ENCODE measurements at places on chromosomes 7 and 10.

- DNase-seq: no peak
These were observed 253.2 kb upstream of the FZD8 start for GRCh38 chr10:35895331-35895730.

GRCh38 chr7:72217151-72217550 is 195.0 kb downstream of the CALN1 start:
- no peak for DNase-seq

- DNase-seq: no peak
These were observed 2.9 kb upstream of the TMEM225B start for GRCh38 chr7:99594948-99595745.

DNA sequence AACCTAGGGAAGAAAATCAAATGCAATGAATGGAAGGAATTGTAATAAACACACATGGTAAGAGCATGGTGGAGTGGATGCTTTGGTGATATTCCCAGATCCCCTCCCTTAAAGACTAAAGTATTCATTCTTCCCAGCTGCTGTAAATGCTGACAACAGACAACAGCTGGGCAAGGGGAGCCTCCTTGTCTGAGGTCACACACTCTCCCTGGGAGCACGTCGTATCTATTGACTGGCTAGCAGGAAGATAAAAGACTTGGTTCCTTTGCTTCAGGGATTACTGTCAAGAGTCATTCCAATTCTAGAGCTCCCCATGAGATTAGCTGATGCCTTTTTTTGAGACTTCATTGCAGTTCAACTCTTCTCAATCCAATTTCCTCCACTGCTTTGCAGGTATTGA is 443.5 kb upstream of the ETV1 start:
- DNase-seq: no peak

DNA sequence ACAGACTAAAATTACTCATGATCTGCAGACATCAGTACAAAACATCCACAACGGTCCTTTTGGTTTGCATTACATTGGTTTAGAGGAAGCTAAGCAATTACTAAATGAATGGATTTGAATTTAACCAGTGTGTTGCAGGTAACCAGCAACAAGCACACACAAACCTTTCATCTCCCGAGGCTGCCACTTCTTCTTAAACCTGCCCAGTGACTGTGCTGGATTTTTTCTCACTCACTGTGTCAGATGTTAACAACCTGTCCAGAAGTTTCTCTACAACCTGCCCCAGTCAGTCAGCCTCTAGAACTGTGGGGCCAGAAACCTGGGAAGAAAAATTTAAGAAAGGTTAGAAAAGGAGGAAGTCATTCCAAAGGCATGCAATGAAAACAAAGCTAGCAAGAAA is 2.4 kb upstream of the MEOX2 start:
- DNase-seq: no peak

DNA sequence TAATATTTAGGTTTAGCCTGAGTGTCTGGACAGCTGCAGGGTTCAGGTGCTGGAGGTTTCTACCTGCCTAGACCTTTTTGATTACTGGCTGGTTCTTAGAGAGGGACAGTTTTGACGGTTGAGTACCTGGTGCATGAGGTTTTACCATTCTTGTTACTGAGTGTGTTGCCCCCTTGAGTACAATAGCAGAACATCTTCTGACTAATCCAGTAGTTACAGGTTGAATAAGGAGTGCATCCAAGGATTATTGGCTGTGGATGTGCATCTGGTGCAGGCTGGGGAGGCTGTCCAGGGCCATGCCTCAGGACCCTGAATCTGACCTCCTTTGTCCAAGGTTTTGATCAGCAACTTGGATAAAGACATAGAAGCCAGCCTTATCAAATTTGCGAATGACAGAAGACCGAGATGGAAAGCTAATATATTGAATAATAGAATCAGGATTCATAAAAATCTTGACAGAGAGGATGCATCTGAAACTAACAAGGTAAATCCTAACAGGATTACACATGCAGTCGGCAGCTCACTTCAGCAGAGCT is 23.1 kb downstream of the PLPP4 start:
- no peak for DNase-seq

- no peak for DNase-seq
These were observed 220.3 kb downstream of the ARL4A start for GRCh38 chr7:12907774-12908173.

GRCh38 chr7:1220000-1220726 is 12.5 kb upstream of the UNCX start:
- DNase-seq: no peak

GRCh38 chr7:45088146-45088701 is 545 bp downstream of the NACAD start:
- DNase-seq: no peak

DNA sequence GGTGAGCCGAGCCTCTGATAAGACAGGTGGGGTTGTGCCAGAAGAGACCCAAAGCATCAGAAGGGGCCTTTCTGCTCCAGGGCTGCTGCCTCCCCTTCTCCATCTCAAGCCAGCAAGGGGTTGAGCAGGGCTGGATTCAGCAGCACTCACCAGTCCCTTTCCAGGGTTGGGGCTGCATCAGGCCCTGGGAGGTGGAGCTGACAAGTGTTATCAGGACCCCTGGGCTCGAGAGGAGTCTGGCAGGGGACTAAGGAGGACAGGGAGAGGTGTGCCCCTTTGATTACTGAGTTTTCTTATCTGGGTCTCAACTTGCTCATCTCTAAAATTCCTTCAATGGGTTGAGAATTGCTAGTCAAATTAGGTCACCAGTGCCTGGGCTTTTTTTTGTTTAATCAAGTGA is 17.8 kb downstream of the ARHGAP22 start:
- no peak for DNase-seq

- DNase-seq: no peak
These were observed 17.5 kb upstream of the CPVL start for GRCh38 chr7:29163854-29164253.

GRCh38 chr7:44060091-44060947 is 5.0 kb downstream of the PGAM2 start:
- DNase-seq: no peak

DNA sequence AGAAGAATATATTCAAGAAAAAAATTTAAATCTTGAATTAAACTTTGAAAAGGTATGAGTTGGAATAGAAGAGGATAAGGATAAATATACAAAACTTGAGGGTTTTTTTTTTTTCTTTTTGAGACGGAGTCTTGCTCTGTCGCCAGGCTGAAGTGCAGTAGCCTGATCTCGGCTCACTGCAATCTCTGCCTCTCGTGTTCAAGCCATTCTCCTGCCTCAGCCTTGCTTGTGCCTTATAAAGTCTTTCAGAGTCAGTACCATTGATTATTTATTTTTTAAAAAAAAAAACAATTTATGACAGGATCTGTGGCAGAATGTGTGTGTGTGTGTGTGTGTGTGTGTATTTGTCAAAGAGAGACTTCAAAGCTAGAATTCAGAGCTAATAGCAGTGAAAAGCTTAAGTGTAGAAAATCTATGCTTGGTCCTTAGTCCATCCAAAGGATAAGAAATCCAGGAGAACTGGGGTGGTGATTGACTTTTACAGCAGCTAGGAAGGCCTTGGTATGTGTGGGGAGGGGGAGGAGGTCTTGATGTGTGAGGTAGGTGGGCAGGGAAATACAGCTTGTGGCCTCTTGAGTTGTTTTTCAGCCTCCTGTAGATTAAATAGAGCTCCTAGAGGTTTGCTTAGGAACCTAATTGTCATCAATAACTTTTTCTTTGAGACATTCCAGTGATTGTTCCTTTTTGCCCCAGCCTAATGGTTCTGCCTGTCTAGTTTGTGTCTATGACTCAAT is 2.4 kb downstream of the HECTD2 start:
- no peak for DNase-seq

DNA sequence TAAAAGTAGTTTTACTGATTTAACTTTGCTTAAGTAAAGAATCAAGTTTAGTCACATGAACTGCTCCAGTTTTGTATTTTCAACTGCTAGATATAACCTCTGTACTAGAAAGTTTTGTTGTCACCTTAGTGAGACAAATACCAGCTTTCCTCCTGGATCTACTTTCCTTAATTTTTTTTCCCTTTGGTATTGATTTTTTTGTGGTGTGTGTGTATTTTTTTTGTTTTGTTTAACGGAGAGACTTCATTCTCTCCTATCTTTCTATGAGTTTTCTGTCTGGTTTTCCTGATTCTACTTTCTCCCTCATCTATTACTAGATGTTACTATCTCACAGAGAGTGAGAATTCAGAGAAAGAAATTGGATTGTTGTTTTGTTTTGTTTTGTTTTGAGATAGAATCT is 52.0 kb downstream of the TASOR2 start:
- no peak for DNase-seq

GRCh38 chr10:69936091-69936490 is 116.6 kb upstream of the MACROH2A2 start:
- DNase-seq: no peak

GRCh38 chr10:111885046-111885445 is 298.5 kb downstream of the GPAM start:
- no peak for DNase-seq

- no peak for DNase-seq
These were observed 90.5 kb downstream of the CALN1 start for GRCh38 chr7:72321637-72322036.

GRCh38 chr7:67984326-67984725 is 987.7 kb downstream of the TYW1 start:
- DNase-seq: no peak

- no peak for DNase-seq
These were observed 884.2 kb upstream of the ZNF722 start for GRCh38 chr7:63114371-63114985.

GRCh38 chr10:98276311-98276710 is 8.3 kb upstream of the LOXL4 start:
- DNase-seq: no peak

DNA sequence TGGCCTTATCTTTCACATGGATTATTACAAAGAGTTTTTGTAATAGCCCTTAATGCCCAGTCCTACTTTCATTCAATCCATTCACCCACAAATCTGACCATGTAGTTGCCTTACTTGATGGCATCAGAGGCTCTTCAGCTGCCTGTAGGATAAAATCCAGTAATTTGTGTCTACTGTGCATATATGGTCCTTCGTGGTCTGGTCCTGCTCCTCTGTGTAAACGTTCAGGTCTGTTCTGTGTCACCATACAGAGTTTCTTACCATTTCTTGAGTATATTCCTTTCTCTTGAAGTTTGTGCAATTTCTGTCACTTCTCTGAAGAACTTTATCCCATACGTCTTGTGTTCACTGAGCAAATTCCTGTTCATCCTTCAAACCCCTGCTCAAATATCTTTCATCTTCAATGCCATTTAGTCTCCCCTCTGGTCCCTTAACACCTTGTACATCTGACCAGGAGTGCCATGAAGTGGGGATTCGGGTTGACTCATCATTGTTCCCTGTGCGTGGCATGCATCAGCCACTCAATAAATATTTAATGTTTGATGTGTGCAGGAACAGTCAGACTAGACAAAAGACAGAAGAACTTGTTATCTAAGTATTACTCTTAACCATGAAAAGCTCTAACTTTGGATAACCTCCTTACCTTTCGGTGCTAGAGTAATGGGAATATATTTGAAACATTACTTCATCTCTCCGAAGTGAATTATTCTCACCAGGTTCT is 98.6 kb upstream of the RPA3 start:
- no peak for DNase-seq

Data from urinary bladder (tissue), 4 donors.